Panc1 (cell line): ENCODE measurements at places on chromosomes 6 and 20. TPM values are rescaled to one million over a fixed set of nuclear protein-coding genes. Genes with fewer than 3 reads are reported as not detected.

BFSP1 gene
- total RNA-seq, result 6.9 TPM

DNA sequence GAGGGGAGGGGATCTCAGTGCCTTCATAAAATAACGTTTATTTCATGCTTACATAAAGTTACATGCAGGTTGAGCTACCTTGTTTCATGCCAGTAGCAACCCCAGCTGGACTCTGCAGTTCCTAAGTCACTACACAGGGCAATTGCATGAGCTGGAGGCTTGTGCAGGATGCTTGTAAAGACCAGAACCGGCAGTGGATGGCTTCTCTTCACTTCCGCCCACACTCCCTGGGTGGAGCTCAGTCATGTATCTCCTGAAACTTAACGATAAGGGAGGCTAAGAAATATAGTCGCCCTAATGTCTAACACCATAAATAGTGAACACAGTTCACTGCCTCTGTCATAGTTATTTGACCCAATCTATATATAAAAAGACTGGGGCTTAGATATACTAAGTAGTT is 99.4 kb upstream of the RAB32 start:
- no peak for DNase-seq

GRCh38 chr20:23440004-23440403 is 519 bp downstream of the CSTL1 start:
- DNase-seq, result no peak

DNA sequence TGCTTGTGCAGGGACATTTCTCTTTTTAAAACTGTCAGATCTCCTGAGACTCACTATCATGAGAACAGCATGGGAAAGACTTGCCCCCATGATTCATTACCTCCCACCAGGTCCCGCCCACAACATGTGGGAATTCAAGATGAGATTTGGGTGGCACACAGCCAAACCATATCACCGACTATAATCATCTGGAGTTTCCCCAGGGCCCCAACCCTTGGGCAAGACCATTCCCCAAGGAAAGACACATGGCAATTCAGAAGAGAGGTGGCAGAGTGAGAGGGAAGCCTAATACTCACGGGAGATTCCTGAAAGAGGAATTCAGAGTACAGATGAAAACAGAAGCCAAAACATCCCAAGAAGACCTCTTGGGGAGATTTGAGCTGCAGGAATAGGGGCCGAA is 291.0 kb upstream of the PLCB4 start:
- DNase-seq, result no peak

DNA sequence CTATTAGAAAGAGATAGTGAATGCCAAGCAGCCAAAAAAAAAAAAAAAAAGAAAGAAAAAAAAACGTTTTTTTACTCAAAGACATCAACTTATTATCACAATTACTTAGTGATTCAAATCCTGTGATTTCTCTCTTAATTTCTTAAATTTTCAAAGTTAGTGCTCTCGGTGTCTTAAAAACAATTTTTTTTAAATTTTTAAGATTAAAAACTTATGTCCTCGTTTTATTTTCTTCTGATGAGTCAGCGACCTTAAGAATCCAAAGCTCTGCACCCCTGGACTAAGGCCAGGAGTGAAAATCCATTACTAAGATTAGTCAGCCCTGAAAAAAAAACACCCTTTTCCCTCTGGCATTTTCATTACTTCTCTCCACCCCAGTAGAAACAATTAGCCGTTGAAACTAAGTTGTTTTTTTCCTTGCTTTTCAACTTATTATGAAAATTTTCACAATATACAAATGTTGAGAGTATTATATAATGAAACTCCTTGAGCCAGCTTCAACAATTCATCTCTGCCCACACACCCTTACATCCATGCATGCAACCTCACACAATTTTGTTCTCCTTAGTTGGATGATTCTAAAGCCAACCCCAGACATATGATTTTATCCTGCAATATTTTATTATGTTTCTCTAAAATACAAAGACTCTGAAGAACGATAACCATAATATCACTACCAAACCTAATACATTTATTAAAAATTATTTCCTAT is 85.6 kb upstream of the CARMIL1 start:
- DNase-seq, result peak; percentile 17

- DNase-seq, result no peak
Measured at GRCh38 chr6:52426667-52427066, 6.5 kb downstream of the EFHC1 start.

- no peak for DNase-seq
Measured at GRCh38 chr6:21946298-21946783, 350.5 kb downstream of the PRL start.
